Kidney glomerular epithelial cell (primary cell): ENCODE measurements at places on chromosomes 7 and 10.

GRCh38 chr10:100508691-100509150, 10.9 kb downstream of the SEC31B start:
- peak; percentile 57 for DNase-seq

DNA sequence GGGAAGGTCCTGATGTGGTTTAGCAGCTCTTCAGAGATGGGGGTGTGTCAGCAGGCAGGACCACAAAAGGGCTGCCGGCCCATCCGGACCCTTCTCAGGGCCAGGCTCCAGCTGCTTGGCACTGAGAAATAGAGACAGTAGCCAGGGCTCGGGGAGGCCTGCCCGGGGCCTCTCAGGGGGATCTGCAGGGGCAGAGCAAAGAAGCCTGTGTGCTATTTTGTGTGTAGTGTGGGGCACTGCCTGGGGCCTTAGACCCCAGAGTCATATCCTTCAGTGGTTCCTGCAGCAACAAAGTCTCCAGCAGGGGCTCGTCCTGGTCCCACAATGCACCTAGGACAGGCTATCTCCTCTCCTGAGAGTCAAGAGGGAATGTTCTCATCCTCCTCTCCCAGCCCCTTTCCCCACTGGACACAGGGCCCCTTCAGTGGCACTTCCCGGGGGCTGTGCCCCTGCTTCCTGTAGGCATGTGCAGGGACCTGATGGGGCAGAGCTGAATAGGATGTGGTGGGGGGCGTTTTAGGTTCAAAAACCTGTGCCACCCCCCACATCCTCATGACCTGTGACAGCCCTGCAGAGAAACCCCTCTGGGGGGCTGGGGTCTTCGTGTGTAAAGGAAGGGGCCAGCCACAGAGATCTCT, 159.5 kb upstream of the RHEB start:
- no peak for DNase-seq

GRCh38 chr7:124322561-124322960, 289.7 kb upstream of the TMEM229A start:
- no peak for DNase-seq

DNA sequence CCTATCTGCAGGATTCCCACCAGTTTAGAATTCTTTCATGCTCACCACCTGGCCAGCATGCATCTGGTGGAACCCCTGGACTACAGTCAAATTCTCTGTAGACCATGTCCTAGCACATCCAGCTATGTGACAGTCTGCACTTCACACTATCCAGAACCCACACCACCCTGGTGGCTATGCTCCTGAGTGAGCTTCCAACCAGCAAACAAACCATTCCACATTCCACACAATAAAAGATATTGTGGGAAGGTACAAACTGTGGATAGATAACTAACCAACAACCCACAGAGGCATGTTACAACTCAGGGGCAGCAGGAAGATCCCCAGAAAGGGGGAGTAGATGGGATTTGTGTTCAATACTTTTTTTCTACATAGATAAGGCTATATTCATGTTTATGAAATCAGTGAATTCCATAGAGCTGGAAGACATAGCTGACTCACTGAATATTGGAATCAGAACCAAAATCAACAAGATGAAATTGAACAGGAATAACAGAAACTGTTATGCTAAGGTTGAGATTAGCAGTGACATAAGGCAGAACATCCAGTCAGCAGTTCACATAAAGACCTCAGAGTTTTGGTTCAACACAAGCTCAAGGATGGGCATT, 72.5 kb downstream of the LRRC17 start:
- DNase-seq, result no peak

DNA sequence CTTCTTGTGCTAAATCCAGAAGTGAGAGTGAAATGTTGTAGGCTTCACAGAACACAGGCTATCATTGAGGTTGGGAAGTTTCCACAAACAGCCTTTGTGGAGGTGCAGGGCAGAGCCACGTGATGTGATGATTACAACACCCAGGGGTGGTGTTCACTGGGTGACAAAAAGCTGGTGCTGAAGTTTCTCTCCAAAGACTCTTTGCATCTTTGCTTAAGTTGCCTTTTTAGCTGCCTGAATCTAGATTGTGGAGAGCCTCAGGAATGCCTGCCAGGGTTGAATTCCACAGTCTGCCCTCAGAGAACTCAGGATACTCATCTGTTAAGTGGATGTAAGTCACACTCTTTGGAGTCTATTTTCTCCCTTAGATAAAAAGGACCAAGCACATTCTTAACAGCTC, 56.3 kb downstream of the PLXNA4 start:
- no peak for DNase-seq

GRCh38 chr10:12484941-12485805, 135.8 kb downstream of the CAMK1D start:
- no peak for DNase-seq

DNA sequence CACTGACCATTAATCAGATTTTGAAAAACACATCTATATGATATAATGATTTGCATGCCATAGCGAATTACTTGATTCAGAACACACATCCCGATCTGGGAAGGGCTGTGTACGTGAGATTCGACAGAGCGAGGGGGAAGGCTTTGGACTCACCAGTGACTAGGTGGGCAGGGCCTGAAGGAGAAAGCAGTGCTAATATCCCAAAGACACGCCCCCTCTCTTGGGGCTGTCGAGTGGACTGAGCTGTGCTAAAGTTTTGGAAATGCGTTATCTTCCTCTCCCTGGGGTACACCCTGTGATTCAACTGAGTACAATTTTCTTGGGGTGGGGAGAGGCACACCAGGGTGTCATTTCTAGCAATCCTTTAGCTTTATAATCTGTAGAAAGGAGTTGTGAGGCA, 1.8 kb downstream of the LRRC17 start:
- DNase-seq, result no peak

GRCh38 chr10:49613165-49613881, 514 bp upstream of the CHAT start:
- no peak for DNase-seq

DNA sequence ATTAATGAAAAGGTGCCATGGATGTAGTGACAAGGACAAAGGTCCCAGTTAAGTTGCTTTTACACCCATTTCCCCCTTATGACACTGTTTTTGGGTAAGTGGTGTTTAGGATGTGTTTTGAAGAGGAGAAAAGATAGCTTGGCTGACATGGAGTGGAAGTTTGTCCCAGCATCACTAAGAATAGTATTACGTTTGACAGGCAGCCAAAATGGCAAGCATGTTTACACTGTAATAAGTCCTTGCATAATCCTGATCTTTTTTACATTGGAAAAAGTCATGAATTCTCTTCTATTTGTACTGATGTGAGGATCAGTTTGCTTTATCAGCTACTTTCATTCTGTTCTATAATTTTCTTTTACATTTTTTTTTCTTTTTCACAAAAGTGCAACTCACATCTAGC, 137.8 kb downstream of the CHRM2 start:
- no peak for DNase-seq

- no peak for DNase-seq
Measured at GRCh38 chr7:20298486-20298901, 32.2 kb upstream of the ITGB8 start.
